ENCODE measurements at places on chromosomes 7 and 10.

GRCh38 chr10:118311505-118311904 lies 30.6 kb downstream of the FAM204A start:
- DNase-seq, result no peak

- DNase-seq, result no peak
These were observed 54.9 kb upstream of the ZMIZ2 start for GRCh38 chr7:44693641-44694313.

GRCh38 chr7:66099551-66100407 lies 14.9 kb upstream of the CRCP start:
- DNase-seq, result peak; percentile 86

GRCh38 chr7:101165075-101165957 lies at the start of gene VGF:
Gene VGF, minus strand, starts transcription at chr7:101165569. Its CDS starts 726 bp downstream, at chr7:101164843.
- peak; percentile 70 for DNase-seq

GRCh38 chr10:78578929-78579328 lies 489.8 kb upstream of the ZMIZ1 start:
- no peak for DNase-seq

DNA sequence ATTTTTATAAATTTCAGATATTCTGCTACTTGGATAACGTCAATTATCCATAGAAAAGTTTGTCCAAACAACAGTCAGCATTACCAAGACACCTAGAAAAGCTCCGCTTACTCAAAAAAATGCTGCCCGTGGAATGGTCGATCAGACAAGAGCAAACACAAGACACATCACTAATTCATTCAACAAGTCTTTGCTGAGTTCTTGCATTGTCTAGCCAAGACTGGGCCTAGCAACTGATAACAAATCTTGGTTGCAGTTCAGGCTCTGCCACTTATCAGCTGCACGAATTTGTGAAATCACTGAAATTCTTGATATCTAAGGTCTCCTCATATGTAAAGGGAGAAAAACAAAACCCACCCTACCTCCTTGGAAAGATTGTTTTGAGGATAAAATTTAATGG lies 168.3 kb downstream of the AKR1D1 start:
- DNase-seq, result no peak

DNA sequence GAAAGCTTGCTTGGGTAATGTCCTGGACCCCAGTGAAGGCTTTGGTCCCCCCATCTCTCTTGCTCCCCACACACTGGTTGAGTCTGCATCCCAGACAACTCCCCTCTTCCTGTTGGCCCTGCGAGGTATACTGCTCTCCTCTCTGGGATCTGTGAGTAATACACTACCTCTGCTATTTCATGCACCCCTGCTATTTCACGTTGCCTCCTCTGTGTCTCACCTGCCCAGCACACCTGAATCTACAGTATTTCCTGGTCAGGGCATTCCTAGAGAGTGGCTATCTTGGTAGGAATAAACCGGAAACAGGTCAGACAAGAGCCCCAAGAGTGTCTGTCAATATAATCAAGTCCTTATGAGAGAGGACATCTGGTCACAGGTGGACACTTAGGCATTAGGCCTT lies 114.3 kb upstream of the ODAD2 start:
- no peak for DNase-seq

DNA sequence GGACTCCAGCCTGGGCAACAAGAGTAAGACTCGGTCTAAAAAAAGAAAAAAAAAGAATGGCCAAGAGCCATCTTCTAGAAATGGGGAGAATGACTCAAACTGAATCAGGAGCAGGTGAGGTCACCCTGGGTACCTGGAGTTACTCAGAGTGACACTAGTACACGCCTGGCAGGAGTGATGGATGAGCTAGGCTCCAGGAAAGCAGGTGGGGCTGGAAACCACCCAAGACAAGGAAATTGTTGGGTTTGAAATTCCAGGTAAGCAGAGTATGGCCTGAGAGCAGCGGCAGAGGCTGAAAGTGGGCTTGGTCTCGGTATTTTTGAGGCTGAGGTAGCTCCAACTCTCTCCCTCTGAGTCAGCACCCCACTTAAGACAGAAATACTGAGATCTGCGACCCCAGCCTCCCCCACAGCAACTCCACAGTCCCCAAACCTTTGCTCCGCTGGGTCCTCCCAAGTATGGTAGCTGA lies 18.5 kb downstream of the DDIT4 start:
- no peak for DNase-seq

- DNase-seq, result no peak
These were observed 375 bp upstream of the CHN2 start for GRCh38 chr7:29194206-29194593.

DNA sequence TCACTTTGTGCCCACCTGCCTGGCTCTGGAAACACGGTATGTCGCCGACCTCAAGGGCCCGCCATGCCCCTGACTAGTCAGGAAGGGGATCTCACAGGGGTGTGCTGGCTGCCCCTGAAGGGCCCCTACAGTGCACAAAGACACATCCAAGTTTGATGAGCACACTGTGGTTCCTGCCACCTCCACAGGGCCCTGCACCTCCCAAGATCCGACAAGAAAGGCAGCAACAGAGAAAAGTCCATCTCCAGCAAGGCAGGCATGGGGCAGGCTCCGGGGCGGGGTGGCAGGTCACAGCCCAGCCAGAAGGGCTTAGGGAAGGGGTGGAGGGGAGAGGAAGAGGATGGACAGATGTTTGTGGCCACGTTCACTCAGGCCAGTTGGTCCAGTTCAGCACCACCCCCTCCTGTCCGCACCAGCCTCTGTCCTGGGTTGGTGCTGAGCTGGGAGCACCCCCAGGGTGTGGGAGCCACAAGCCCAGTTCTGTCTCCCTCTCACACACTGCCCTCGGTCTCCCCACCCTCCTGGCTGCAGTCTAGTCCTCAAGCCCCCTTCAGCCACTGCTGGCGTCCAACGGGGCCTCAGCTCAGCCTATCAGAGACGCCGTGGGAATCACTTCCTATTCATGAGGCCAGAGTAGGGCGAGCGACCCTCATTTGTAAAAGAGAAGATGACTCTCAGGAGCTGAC lies 11.5 kb downstream of the DRGX start:
- no peak for DNase-seq

All from AML-193 (cell line).